ENCODE measurements at places on chromosomes 6 and 20.

DNA sequence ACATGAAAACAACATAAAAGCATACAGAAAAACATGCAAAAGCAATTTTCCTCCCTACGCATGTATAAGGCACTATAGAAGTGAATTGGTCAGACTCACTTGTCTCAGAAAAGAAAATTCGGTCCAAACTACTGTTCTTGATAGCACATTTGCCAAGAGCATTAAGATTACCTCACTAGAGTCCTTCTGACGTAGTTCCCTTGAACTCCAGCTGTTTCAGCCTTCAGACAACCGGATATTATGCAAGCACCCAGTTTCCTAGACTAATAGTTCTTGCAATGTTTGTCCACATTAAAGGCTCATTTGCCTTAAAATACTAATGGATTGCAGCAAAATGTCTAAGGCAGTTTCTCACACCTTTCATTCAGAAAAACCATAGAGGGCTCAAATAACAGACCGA is 2.5 kb upstream of the CASS4 start:
- DNase-seq: no peak

GRCh38 chr20:46779831-46780230 is 70.4 kb downstream of the SLC2A10 start:
- no peak for DNase-seq

- DNase-seq: no peak
Observed at GRCh38 chr6:44009425-44010321, 117.6 kb downstream of the MRPL14 start.

DNA sequence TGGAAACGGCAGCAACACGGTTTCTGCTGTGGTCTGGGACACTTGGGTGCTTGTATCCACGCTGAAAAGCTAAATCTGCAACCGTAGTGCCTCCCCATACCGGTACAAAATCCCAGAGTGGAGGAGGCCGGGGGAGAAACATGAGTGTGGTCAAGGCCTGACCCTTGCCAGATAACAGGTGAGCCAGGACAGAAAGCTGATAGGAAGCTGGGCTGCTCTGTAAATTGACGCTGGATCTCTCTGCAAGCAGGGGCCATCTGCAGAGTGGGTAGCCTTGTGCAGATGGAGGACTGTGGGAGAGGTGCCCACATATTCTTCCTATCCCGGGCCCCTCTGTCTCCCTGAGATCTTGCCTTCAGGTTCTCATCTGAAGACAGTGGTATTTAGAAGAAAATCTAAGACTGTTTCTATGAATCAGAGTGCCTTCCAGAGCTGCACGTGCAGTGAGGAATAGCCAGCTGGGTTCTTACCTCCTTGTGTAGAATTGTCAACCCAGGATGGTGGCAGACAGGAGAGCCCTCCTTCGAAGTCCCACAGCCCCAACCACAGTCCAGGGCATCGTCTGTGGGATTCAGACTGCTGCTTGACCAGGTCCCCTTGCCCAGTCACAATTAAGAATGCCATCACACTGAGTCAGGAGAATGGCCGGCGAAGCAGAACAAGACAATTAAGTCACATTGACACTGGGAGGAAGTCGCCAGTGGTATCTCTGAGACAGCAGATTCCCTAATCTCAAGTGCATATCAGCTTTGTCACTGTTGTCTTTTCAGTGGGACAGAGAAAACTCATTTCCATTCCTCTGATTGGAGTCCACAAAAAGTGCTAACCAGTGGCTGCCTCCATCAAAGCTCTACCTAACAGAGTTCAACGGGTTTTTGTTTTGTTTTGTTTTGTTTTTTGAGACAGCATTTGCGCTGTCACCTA is 100.0 kb upstream of the RIPOR2 start:
- no peak for DNase-seq

DNA sequence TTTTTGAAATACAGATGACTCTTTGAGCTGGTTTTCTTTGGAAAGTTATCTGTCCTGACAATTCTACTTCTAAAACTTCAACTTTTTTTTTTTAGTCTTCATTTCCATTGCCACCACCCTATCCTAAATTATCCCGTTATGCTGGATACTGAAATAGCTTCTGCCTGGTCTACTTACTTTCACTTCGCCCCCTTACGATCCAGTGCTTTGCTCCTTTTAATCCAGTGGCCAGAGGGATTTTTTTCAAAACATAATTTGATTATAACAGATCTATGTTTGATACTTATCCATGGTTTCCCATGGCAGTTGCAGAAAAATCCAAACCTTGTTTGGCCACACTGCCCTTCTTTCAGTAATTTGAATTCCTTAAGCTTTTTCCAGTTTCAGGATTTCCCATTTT is 27.4 kb downstream of the ASXL1 start:
- no peak for DNase-seq

- no peak for DNase-seq
Observed at GRCh38 chr6:73858376-73858775, 162.4 kb downstream of the CD109 start.

DNA sequence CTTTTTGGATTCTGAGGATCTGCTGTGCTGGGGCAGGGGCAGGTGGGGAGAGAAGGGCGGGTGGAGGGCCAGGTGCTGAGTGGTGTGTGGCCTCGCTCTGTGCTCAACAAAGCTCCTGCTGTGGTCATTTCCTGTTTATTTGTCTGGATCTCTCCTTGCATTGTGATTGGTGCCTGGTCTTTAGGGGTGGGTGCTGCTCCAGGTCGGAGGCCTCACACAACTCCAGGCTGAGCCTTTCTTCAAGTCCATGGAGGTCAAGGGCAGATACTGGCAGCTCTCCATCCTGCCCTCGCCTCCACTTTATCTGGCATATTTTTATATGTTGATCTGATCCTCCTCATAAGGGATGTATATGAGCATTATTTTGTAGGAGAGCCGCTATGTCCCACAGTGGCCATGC is 36.2 kb downstream of the HLA-F start:
- no peak for DNase-seq

GRCh38 chr6:18101271-18101670 is 21.2 kb downstream of the NHLRC1 start:
- no peak for DNase-seq

DNA sequence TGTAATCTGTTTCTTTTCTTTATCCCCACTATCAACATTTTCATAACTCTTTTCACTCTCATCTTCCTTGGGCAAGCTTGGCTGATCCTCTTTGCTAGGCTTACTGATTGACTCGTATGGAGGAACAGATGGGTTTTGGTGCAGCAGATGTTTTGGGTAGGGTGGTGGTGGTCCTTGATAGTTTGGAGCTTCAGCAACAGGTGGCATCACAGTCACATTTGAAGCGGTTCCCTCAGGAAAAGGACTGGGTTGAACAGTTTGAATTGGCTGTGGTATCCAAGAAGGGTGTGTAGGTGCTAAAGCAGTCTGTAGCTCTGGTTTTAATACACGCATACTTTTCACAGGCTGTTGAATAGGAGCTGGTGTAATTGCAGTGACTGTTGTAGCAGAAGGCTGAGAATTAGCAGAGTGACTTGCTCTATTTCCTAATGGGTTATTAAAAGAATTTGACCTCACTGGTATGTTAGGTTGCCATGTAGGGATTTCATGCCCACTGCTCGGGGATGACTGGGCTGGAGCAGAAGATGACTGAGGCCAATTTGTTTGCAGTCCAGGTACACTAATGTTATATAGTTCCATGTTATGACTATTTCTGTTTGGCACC is 34.5 kb downstream of the LATS1 start:
- no peak for DNase-seq

GRCh38 chr6:33750244-33750991 is 3.7 kb upstream of the IP6K3 start:
- no peak for DNase-seq

DNA sequence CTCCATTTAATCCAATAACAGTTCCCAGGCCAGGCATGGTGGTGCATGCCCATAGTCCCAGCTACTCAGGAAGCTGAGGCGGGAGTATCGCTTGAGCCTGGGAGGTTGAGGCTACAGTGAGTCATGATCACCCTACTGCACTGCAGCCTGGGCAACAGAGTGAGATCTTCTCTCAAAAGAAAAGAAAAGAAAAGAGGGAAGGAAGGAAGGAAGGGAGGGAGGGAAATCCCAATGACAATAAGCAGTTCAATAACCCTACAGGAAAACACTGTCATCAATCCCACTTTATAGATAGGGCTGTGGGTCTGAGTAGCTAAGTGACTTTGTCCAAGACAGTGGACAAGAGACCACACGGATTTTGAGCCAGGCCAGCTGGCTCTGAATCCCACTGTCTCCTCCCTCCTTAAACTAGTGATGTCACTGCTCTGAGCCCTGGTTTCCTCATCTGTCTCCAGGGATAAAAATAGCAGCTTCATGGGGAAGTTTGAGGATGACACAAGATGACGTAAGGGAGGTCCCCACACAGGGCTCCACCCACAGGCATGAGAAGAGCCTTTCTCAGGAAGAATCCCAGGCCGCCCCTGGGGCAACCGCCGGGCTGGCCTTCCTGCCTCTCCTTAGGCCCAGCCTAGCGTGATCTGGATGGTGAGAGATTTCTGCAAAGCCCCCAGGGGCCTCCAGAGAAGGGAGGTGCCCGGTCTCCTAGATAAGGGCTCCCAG is 7.2 kb upstream of the TRIB3 start:
- DNase-seq: no peak

- DNase-seq: no peak
Observed at GRCh38 chr6:142740449-142740848, 204.5 kb downstream of the HIVEP2 start.

- DNase-seq: no peak
Observed at GRCh38 chr6:1024587-1024986, 287.3 kb upstream of the FOXQ1 start.

DNA sequence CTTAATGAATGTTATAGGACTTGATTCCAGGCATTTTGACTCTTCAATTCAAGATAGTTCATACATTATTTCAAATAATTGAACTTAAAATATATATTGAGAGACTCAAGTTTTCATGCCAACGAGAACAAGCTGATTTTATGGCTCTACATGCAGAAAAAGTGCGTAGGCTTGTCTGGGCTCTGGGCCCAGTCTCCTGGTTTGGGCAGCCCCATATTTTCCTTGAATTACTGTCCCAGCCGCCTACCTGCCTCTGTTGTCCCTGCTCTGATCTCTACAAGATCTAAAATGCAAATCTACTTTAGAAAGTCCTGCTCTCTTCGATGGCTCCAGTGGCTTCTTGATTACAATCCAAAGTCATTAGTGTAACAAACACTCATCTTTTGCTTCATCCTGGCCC is 537.4 kb upstream of the CHD6 start:
- DNase-seq: no peak

DNA sequence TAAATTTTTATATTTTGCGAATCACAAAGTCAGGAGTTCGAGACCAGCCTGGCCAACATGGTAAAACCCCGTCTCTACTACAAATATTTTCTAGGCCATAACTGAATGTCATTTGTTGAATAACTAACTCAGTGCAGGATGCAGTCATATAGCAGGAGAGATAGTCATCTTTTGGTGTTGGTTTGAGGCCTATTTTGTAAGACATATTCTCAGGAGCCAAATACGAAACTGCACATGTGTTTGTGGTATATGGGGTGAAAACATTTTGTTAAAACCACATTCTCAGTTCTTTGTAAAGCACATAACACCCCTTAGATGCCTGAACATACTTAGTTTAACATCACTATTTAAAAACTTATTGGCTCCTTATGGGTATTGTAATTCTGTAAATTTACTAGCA is 4.7 kb upstream of the ENPP5 start:
- no peak for DNase-seq

DNA sequence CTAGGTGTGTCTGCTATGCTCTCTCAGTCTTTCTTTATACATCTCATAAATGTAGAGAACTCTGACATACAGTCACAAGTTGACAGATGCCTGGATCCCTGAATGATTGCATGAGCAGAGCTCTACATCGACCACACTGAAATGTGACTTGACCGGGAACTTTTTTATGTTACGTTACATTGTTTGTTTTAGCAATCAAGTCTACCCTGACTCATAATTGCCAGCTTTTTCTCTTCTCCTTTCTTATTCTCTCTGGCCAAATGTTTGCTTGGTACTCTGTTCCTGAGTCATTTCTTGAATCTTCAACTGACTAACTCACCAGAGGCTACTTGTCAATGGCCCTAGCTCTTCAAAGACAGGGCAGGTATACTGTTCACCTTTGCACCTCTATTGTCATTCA is 213.6 kb upstream of the DTNBP1 start:
- no peak for DNase-seq

Data from stimulated activated CD4-positive, alpha-beta T cell treated with anti-CD3 and anti-CD28 coated beads, Interleukin-2, amount 100 ng/mL, for 48 hours (primary cell).